Activated naive CD8-positive, alpha-beta T cell treated with anti-CD3 and anti-CD28 coated beads, Interleukin-2, amount 10 ng/mL, durations not matched to agents 7 days and 5 days (primary cell): ENCODE measurements at places on chromosomes 4 and X.
A peak's percentile ranks its signal among the peaks of the same experiment; 100 is the strongest.

- DNase-seq, result no peak
These were observed 98.5 kb downstream of the CENPC start for GRCh38 chr4:67446811-67447210.

DNA sequence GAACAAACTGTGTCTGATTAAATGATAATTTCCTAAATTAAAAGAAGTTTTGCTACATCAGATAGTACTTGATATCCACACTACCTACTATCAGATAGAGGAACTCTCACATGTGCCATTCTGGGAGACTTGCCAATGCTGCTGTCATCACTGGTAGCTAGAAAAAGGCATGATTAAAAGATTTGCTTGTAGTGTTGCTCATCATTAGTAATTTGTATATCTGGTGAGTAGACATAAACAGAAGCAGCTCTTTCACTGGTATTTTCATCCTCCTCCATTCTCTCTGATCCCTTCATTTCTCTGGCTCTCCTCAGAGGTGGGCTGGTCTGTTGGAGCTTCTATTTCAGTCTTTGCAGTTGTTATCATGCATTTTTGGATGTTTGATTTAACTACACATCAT is 56.0 kb downstream of the SPRY1 start:
- no peak for DNase-seq

GRCh38 chr4:25842229-25842845 is 20.5 kb downstream of the SEL1L3 start:
- DNase-seq, result peak; percentile 59

GRCh38 chr4:79013756-79014155 is 74.5 kb upstream of the PAQR3 start:
- no peak for DNase-seq

DNA sequence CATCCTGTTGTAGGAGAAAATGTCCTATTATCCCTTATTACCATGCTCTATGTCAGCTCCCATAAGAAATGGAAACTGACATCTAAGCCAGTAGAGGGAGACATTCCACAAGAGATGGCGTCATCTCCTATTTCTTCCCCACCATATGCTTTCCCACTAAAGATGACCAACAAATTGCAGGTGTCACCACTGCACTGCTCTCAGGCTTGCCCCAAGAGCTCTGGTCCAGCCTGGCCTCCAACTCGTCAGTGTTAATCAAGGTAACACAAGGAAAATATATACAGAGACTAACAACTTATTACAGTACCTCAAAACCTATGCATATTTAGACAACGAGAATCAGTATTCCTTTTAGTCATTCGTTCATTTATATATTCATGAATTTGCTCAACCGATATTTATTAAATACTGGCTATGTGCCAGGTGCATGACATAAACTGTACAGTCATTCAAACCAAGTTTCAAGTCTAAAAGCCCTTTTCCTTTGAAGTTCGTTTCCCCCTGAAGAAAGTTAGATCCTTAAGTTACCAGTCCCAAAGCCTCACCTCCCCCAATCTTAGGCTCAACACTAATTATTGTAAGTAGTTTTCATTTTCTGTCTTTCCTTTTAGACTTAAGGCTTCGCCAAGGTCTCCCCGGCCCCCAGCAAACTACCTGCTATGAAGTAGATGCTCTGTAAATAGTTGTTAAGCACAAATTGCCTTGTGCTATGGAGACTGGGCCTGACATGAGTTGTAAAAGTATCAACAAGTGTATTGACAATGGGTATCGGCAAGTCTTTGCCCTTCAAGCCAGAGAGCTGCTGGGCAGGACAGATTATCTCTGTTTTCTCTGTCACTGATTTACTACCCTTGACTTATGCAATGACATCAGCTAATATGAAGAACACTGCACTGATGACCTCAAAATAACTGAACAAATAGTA is 3.1 kb upstream of the FGB start:
- no peak for DNase-seq

- DNase-seq, result no peak
These were observed 243.7 kb downstream of the SPRY1 start for GRCh38 chr4:123640271-123640670.

DNA sequence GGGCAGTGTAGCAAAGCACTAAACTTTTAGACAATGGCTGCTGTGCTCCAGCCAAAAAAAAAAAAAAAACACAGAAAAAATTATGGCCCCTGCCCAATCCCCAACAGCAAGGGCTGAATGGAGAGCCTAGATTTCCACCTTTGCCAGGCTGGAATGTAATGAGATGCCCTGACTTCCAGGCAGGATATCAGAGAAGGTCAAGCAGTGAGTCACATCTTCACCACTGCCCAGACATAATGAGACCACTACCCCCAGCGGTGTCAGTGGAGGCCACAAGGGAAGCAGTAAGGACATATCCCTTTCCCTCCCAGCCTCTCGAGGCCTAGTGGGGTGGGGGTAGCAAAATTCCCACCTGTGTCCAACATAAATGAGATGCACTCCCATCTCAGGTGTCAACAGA is 216.3 kb upstream of the LEF1 start:
- no peak for DNase-seq

DNA sequence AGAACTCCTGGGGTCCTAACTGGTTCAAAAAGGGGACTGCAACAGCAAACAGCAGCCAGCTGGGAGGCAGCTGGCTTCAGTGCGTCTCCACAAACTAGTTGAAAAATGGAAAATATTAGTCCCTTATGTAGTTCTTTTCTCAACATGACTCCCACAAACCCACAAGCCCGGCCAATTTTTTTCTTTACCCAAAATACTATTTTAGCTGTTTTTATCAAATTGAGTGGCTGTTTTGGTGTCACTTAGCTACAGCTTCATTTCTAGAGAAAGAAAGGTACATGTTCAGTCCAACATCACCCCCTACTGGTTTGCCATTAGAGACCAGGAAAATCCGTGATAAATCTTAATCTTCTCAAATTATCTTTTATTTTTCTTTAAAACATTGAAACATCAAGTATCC is 97.2 kb downstream of the GUCY2F start:
- DNase-seq, result no peak

DNA sequence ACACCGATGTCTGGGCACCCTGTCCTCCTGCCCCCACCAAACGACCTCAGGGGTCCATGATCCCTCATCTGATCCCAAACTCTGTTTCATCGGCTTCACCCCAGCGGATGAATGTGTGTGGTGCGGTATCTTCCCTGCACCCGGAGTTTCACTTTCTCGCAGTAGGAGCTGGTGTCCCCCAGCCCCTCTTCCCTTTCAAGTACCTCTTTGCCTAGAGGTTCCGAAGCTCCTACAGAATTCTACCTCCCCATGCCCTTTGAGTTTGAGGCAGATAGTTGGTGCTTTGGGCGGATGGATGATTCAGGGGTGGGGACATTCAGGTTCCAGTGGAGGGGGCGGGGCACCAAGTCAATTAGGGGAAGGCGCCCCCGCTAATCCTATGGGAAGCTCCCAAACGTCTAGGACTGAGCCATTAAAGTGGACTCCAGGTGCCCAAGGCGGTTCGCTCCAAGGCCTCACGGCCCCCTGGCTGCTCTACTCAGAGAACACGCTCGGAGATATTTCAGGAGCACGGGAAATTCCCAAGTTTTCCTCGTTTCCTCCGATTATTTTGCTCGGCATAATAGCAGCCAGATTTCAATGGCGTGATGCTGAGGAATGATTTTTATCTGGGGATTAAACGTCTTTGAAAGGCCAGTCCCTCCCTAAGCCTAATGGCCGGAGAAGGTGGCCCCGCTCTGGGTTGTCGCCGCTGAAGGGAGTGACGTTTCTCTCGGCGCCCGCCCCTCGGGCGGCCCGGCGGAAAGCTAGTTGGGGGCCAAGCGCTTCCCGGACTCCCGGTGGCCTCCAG is 1.3 kb downstream of the MSX1 start:
- DNase-seq, result no peak

DNA sequence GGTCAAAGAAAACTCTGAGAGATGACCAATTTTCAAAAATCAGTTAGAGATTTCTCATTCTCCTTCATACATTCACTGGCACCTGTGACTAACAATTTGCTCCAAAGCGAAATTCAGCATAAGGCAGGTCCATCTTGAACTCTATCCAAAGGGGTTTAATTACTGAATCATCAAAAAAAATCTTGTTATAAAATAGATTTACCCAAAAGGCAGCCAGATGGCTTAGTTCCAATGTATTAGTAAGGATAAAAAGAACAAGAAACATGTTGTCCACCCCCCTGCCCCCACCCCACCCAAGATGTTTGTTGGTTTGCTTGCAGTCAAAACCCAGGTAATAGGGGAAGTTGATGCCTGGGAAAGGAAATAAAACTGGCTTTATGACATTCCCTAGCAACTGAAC is 200.3 kb downstream of the ANTXR2 start:
- DNase-seq, result no peak

DNA sequence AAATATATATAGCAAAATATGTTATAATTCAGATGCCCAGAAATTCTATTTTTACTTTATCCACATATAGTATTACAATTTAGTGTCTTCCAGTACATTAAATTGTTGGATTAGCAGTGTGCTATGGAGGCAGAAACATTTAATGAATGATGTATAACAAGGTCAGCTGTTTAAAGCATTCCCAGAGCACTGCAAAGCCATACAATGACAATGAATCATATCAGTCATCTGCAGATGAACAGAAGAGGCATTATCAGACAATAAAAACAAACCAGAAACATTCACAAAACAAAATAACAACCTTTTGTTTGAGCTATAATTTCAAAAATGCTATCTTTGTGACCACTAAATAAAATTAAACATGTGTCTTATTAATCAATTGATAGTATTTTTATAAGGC is 524.2 kb downstream of the FAT4 start:
- DNase-seq, result no peak

- DNase-seq, result no peak
These were observed 71.4 kb downstream of the TSC22D3 start for GRCh38 chrX:107704181-107704580.

DNA sequence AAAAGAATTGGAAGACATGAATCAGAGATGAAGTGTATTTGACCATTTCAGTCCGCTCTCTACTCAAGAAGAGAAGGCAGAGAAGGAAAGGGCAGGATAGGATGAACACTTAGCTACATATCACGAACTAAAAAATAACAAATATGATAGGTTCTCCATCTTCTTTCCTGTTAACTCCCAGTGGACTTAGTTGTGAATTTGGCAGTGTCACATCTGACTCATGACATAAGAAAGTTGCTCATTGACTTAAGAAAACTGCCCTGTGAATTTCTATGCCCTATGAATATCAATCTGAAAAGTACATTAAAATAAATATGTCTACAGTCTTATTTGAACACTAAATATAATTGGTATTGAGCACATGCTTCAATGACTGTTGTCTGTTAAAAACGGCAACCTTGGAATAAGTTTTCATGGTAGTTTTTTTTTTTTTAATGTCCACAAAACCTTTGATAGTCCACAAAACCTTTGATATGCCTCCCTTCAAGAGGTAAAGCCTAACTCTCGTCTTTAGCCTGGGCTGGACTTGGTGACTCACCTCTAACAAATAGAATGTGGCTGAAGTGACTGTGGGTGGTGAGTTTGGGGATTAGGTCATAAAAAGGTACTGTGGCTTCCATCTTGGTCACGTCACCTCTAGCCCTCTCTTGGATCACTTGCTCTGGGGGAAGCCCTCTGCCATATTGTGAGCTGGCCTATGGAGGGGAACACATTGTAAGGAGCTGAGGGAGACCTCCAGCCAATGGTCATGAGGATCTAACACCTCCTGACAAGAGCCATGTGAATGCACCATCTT is 184.7 kb upstream of the S100G start:
- no peak for DNase-seq

DNA sequence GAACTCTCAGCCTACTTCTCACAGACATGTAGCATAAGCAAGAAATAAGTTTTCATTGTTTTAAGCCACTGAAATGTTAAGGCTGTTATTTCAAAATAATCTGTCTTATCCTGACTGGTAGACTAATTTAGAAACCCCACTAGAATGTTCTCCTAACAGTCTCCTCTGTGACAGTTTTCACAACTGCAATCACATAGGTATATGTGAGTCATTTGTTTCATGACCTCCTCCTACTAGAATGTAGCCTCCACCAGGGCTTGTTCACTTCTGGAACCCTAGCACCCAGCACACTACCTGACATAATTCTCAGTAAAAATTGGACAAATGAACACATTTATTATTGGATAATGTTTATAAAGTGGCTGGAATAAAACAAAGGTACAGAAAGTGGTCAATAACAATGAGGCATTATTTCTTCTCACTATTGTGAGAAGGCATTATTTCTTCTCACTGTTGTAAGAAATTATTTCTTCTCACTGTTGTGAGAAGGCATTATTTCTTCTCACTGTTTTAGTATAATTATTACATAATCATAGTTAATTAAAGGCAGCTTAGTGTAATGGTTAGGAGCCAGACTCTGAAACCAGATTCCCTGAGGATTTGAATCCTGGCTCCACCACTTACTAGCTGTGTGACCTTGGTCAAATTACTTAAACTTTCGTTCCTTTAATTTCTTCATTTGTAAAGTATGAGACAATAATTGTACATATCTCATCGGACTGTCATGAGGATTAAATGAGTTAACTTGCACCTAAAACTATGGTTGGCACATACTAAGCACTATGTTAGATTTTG is 251.5 kb downstream of the RASL11B start:
- no peak for DNase-seq

- no peak for DNase-seq
These were observed 37.4 kb downstream of the CCNG2 start for GRCh38 chr4:77194366-77194765.

- DNase-seq, result no peak
These were observed 128.3 kb downstream of the MANBA start for GRCh38 chr4:102632241-102633065.

DNA sequence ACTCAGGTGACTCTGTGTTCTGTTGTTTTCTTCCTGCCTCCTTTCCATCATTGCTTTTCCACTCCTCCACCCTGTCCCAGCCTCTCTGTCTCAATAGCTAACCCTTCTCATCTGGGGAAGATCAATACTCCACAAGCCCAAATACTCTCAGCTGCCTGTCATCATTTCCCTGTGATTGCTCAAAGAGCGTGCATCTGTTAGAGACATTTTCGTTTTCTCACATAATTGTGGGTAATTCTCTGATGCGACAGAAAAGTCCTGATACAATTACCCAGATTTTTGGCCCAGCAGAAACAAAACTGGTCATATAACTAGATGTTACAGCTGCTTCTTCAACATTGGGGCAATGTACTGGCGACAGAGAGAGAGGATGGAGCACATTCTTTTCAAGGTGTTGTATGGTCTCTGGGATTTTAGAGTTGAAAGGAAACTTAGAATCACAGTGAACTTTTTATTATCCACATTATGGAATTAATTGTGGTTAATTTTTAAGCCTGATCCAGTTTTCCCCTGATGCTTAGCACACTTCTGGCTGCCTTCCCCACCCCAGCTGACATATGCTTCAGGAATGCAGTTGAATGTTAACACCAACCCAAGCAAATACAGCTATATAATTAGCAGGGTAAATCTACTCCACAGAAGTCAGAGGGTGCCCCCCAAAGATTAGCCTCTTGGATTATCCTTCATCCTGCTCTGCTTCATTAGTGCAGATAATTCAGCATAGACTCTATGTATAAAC is 171.4 kb upstream of the ANXA3 start:
- DNase-seq, result no peak

DNA sequence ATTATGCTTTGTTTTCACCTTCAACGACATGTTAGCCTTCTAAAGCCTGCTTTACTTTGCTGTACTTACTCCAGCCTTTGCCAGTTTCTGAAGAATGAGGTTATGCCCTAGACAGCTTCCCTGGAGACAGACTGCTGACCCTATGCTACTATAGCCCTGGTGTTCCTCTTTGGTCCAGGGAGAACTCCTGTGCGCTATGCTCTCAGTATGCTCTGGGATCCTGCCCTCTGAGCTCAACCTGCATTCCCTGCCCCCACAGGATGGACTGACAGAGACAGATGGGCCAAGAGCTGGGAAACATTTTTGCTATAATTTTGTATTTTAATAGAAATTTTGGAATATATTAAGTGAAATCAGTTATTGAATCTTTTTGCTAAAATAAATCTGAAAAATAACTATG is 425.9 kb downstream of the TMA16 start:
- DNase-seq, result no peak
